OCI-M1 (cell line): ENCODE measurements at places on chromosomes 2 and 18.

GRCh38 chr2:180046776-180047175 is 39.7 kb upstream of the CWC22 start:
- no peak for DNase-seq

GRCh38 chr2:16462958-16463357 is 202.7 kb downstream of the CYRIA start:
- peak; percentile 52 for DNase-seq

- DNase-seq = no peak
Measured at GRCh38 chr2:63058144-63058920, 7.7 kb downstream of the OTX1 start.

- DNase-seq = peak; percentile 98
Measured at GRCh38 chr2:219509780-219510511, 4.3 kb upstream of the ASIC4 start.

GRCh38 chr2:69588403-69588802 is 55.1 kb downstream of the AAK1 start:
- no peak for DNase-seq

GRCh38 chr2:121104721-121105141 is 180.3 kb downstream of the TFCP2L1 start:
- DNase-seq = no peak

DNA sequence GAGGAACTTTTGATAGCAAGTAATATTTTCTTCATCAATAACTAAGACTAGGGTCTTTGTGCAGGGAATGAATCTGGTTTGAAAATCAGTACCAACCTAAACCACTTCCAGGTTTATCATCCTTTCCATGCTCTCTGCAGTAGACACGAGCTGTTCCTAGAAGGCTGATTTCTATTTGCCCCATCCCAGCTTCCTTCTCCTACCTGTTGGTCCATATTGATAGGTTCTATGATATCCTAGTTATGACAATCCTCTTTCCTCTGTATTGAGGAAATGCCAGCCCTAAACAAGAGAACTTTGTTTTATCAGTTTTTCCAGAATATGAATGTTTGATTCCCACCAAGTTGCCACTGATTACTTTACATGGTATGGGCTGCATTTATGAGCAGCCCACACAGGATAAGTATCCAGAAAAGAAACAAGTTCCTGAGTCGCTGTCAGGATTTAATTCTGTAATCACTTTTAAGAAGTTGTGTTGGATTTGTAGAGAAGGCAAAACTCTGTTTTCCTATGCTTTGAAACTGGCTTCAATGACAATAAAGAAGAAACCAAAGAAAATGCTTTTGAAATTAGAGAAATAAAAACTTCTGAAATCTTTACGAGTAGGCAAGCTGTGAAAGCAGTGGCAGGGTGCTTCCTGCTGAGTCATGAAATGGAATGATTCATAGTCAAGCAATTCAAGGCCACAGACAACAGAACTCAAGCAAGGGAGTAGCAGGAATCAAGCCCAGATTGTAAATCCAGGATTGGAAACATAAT is 37.3 kb upstream of the TANK start:
- peak; percentile 61 for DNase-seq

DNA sequence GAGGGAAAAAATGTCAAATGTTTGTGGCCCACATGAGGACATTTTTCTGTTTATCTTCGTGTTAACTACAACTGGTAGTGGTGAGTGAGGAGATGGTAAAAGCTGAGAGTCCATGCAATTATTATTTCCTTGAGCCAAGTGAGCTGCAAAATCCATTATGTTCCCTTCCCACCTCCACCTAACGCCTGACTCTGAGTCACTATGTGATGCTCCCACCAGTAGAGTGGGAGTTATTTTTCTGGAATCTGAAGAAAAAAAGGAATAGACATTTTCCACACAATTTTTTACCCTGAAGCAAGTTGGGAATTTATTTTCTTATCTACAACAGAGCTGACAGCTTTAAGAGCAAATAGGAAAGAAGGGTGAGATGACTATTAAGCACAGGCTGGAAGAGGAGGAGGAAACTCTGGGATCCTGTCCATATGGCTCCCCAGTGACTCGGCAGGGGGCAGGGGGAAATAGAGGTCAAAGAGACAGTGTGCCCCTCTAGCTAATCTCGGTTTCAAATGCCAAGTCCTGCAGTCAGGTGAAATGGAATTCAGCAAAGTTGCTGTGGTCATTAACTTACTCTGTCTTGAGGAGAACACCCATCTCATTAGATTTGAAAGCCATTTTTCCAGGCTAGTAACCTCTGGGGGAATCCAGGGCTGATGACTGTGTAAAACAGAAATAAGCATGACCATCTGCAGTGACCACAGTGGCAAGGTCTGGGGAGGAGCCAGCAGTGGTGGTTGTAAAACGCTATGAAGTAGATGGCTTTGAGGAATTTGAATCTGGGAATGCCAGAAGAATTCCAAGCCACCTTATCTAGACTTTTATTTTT is 463.9 kb downstream of the STK39 start:
- DNase-seq = no peak

- no peak for DNase-seq
Measured at GRCh38 chr2:73307720-73308119, 14.4 kb upstream of the EGR4 start.

- DNase-seq = peak; percentile 16
Measured at GRCh38 chr18:31091350-31091749, 10.9 kb downstream of the DSC2 start.

GRCh38 chr18:73962256-73962655 is 185.4 kb downstream of the FBXO15 start:
- DNase-seq = no peak

GRCh38 chr2:240452462-240453256 is 17.2 kb downstream of the GPC1 start:
- DNase-seq = peak; percentile 63

- DNase-seq = no peak
Measured at GRCh38 chr2:17620280-17620679, 79.8 kb downstream of the VSNL1 start.

GRCh38 chr2:66562304-66562685 is 127.4 kb downstream of the MEIS1 start:
- DNase-seq = no peak
